ENCODE measurements at places on chromosomes 16 and 17. TPM values are rescaled to one million over a fixed set of nuclear protein-coding genes. Genes with fewer than 3 reads are reported as not detected.

STAC2 gene
- 2.9 TPM for total RNA-seq

DYNLL2 gene
- total RNA-seq: 81.4 TPM

OR1A2 gene
- not detected for total RNA-seq

TLCD1 gene
- 2.4 TPM for total RNA-seq

KCNAB3 gene
- total RNA-seq: 0.32 TPM

DNAJA3 gene
- 71.4 TPM for total RNA-seq

EDC4 gene
- total RNA-seq: 35.4 TPM

KCNG4 gene
- not detected for total RNA-seq

CEP112 gene
- total RNA-seq: 26.0 TPM
